ENCODE measurements at places on chromosomes 6 and 20. TPM values are rescaled to one million over a fixed set of nuclear protein-coding genes. Genes with fewer than 3 reads are reported as not detected.

DNA sequence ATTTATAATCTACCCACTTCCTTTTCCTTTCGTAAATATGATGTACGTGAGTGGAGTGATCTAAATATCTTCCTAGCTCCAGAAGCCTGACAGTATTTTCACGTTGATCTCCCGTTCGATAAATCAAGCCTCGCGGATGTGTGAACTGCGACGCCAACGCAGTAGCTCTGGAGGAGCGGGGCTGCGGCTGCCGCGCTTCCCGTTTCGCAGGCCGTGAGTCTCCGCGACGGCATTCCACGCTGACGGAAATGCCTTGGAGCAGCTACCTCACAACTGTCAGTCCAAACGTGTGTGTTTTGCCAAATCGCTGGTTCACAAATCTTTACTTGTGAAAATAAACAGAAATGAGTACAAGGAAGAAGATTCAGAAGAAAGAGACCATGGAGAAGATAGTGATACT, 41.2 kb downstream of the BTBD3 start:
- no peaks in the 10 kb centered on the region for H3K4me1 ChIP-seq
- H3K4me3 ChIP-seq: no peak overlapping the region
- no peak overlapping the region for H3K27ac ChIP-seq
- H3K27me3 ChIP-seq: no peaks in the 10 kb centered on the region

GRCh38 chr6:31091680-31092079, 20.7 kb downstream of the C6orf15 start:
- no peak overlapping the region for H3K27ac ChIP-seq
- no peak overlapping the region for H3K4me3 ChIP-seq
- H3K27me3 ChIP-seq: no peaks in the 10 kb centered on the region
- H3K36me3 ChIP-seq: no peaks in the 10 kb centered on the region
- no peak for DNase-seq

PPP1R14C gene
- 116 TPM for total RNA-seq

TCP11 gene
- total RNA-seq: not detected

PRKN gene
- total RNA-seq: 25.5 TPM

All from left ventricle myocardium inferior (tissue), 1 donor.